Substantia nigra (tissue), 51 donors: ENCODE measurements at places on chromosomes 6 and 20.

DNA sequence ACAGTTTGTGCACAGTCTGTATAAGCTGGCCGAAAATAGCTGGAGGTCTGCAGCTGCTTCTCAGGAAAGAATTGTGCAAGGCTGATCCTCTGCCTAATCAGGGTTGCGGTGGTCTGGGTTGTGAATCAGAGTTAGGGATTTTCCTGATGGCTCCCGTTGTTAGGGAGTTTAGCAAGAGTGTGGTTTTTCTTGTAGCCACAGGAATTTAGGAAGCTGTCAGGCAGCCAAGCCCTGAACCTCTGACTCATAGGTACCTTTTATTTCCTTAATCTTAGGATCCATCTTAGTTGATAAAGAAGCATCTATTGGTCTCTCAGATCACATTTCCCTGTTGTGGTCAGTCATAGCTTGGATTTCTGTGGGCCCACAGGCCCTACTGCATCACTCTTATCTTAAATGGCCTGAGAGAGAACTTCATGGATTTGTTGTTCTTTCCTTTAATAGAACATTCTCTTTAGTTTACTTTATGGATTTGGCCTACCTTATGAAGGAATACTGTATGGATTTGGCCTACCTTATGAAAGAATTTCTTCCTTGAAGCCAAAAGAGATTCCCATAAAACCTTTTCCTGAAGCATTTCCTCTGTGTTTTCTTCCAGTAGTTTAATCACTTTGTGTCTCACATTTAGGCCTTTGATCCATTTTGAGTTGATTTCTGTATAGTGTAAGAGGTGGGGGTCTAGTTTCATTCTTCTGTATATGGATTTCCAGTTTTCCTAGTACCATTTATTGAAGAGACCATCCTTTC, 10.3 kb downstream of the KIF25 start:
- DNase-seq: no peak

DNA sequence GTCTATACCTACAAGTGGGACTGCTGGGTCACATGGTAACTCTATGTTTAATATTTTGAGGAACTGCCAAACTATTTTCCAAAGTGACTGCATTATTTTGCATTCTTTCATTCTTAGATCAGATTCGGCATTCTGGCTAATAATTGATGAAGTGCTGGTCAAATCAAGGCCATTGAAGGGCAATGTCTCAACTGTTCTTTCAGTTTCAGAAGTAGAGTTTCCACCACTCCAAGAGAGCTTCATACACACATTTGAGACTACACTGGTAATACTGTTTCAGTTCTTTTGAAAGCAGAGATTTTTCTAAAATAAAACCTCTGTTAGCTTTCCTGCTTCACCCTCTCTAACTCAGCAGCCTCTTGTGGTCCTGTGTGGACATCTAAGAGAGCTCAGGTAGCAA, 154.5 kb downstream of the CFAP61 start:
- no peak for DNase-seq

DNA sequence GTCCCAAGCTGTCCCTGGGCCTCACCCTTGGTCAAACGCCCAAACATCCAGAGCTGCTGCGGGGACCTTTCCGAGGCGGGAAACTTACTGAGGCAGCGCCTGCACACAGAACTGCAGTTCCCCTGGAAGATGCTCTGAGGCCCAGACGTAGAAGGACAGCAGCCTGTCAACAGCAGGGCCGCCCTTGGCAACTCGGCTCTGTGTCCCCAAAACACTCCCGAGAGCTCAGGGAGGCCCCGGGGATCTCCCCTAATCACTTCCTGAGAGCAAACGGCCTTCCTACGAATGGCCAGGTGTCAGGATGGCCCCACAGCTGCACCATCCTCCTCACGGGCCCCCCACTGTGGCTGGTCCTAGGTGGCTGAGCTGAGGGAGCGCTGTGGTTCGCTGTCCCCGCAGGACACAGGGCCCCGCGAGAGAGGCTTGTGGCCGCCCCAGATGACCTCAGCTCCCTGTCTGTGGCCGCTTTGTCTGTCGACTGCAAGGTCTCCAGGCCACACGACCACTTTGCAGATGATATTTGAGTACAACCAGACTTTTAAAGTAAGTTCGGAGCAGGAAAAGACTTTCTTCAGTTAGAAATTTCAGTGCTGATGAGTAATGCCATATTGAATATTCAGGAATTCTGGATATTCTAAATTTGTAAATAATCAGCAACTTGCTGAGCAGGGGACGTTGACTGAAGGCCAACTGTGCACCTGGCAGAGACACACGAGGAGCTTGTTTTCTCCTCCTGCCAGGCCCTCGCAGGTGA, 46.0 kb downstream of the DLL1 start:
- no peak for DNase-seq

DNA sequence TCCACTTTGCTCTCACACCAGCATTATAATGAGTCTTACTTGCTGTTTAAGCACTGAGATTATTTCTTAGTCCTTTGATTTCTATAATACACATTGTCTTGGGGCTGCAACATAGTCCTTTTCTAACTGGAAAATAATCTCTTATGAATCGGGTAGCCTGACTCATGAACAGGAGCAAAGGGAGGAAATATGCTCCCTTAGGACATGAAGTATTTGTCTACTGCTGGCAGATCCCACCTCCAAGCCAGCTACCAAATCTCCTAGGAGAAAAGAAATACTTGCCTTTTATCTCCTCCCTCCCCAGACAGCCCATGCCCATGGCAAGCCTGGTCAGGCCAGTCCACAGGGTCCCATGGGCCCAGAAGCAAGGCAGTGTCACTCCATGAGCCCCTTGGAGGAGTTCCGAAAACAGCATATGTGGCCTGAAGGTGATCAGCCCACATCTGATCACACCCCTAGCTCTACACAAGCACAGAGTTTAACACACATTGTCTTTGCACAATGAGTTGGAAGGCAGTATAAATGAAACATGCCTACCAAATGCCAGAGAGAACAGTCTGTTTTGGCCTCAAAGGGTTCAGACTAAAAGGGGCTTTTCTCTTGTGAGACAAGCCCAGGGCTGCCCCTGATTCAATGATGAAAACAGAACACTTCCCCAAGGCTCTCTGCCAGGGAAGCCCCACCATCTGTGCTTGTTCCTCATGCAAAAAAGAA, 37.1 kb upstream of the SLC4A11 start:
- no peak for DNase-seq

DNA sequence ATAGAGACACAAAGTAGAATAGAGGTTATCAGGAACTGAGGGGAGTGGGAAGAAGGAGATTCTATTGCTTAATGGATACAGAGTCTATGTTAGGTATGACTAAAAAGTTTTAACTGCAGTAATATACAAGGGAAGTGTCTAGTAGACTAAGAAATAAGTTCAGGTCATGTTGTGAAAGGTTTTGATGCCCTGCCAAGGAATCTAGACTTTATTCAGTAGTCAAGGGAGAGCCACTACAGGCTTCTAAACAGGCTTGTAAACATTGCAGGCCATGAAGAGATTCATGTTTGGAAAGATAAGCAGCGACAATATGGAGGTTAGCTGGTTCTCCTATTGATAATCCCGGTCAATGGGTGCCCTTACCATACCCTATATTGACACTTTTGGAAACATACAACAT, 352.8 kb upstream of the SOX4 start:
- DNase-seq: no peak

DNA sequence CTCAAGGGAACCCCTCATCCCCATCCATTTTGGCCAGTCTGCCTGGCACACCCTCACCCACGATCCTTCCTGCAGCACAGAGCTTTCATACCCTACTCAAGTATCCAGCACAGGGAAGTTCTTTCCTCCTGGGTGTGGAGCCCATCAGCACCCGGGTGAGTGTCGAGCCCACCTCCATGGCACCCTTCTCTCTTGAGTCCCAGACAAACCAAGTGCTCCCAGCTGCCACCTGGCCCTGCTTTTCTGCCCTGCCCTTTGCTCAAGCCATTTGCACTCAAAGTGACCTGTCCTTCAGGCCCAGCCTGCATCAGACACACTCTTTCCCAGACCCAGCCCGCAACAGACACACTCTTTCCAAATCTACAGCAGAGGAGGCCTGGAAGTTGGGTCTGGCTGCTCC, 257.2 kb downstream of the DLL1 start:
- DNase-seq: no peak

GRCh38 chr6:14436592-14437132, 319.1 kb downstream of the CD83 start:
- DNase-seq: no peak

GRCh38 chr6:38150681-38151296, 331.3 kb downstream of the ZFAND3 start:
- DNase-seq: no peak

DNA sequence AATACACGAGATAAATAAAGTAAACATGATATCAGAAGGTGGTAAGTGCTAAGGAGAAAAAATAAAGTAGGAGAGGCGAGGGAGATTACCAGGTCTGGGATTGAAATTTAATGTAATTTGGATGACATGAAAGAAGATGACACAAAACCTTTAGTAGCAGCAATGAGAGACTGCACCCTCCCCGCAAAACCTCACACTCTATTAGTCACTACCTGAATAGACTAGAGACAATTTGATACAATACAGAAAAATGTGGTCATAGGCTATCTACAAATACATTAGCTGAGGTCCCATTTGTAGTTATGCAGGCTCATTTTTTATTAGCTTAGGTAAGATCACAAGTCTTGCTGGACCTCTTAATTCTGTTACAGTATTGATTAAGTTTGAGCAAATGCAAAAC, 125.5 kb downstream of the LRFN2 start:
- no peak for DNase-seq

DNA sequence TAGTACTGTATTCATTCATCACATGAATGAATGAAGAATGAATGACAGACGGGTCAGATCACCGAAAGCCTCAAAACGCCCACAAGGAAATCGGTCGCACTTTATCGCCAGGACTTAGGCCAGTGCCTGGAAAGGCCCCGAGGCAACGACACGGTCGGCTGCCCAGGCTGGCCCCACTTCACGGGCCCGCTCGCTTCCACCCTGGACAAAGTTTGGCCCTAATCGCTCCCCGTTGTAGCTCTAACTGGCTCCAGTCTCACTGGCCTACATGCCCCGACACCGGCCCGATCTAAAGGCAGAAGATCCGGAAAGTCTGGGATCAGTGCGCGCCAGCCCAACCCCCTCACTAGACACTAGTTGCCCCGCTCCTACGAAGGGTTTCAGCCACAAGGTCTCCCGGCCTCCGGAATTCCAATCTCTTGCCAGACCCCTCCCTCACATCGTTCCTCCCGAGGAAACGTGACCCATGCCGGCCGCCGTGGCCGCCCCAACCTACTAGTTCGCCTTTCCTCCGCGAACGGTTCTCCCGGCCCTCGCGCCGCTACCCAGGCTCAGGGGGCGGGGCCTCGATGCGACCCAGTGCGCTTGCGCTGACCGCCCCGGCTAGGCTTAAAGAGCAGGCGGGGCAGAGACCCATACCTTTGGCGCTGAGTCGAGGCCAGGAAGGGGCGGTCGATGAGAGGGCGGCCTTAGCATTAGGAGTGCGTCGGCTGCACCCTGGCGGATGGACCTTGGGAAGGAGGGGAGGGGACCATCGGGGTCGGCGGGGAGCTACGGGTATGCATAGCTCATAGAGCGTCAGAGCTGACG, at the start of the genes GSS and MYH7B:
Gene GSS (minus strand): TSS at position 576 of the 810 bp plus-strand sequence. CDS start 3,954 bp downstream, outside the sequence.
Gene MYH7B (plus strand): TSS at position 638 of the 810 bp plus-strand sequence. CDS start 22,138 bp downstream, outside the sequence.
- DNase-seq: peak; percentile 92

GRCh38 chr20:51014797-51015722, 7.8 kb downstream of the KCNG1 start:
- peak; percentile 2 for DNase-seq

DNA sequence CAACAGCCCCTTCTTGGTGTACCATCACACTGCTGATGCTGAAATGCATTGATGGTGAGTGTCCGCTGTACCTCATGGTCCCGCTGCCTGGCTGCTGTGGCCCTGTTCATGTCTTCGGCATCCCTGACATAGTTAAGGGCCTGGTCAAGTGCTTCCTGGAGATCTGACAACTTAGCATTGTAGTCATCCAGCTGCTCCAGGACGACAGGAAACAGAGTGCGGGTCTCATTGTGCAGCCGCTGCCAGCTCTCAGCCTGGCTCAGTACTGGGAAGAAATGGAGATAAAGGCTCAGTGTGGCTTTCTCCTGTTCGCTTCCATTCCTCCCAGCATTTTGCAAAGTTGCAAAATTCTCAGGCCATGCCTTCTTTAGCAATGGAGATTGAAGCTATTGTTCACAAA, 81.8 kb downstream of the LAMA4 start:
- no peak for DNase-seq

- DNase-seq: no peak
Measured at GRCh38 chr6:118509009-118509617, 39.0 kb upstream of the PLN start.

DNA sequence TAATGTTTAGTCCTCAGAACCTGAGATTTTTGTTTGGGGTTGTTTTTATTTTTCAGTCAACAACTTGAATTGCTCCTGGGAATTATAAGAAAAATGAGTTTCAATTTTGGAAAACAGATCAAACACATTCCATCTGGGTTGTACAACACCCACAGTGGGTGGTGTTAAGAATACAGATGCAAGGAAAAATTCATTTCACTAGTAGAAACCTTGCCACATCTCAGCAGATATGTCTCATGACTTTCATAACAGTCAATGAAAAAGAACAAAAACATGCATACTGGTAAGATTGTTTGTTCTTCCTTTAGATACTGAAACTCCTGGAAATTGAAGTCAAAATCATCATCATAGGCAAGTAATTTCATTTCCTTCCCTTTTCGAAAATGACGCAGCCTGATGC, 78.9 kb downstream of the MOXD1 start:
- no peak for DNase-seq

GRCh38 chr20:20519269-20519668, 151.4 kb downstream of the INSM1 start:
- DNase-seq: no peak

DNA sequence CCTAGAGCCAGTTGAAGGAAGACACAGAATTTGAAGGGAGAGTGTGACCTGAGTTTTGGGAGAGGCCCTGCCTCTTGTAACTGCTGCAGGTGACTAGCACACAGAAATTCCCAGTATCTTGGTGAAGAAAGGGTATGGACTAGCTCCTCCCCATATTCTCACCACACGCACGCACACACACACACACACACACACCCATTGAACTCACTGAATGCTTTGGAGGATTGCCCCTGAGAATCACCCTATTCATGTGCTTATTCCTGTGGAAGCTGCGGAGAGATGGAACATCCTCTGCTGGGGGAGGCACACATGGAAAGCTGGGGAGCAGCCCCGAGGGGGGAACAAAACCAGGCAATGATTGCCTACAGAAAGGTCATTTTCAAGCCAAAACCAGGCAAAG, 6.2 kb upstream of the LMBRD1 start:
- no peak for DNase-seq

- DNase-seq: peak; percentile 75
Measured at GRCh38 chr6:151323791-151324487, 67.4 kb downstream of the ZBTB2 start.

DNA sequence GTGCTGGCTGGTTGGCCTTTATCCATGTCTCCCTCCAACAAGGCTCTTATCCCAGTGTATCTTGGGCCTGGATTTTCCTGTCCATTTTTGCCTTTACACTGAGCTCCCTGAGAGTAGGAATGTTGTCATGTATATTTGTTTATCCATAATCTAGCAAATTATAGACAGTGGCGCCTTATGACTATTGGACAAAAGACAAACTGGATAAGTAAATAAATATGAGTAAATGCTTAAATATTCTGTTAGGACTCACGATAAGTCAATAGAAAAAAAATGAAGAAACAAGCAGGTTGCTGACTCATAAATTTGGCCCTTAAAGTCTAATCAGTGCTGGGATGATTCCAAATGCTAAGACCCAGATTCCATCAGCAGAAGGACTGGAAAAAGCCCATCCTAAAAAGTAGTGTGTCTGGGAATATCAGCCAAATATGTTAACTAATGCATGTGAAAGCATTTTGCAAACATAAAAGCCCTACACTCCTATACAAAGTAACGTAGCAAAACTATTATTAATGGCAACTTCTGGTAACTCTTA, 55.0 kb upstream of the PCSK2 start:
- DNase-seq: no peak
